Foreskin keratinocyte (primary cell): ENCODE measurements at places on chromosomes 16 and 17. TPM values are rescaled to one million over a fixed set of nuclear protein-coding genes. Genes with fewer than 3 reads are reported as not detected.
A peak's percentile ranks its signal among the peaks of the same experiment; 100 is the strongest.

- no peak for DNase-seq
Measured at GRCh38 chr16:24228514-24228913, 27.6 kb upstream of the CACNG3 start.

DNA sequence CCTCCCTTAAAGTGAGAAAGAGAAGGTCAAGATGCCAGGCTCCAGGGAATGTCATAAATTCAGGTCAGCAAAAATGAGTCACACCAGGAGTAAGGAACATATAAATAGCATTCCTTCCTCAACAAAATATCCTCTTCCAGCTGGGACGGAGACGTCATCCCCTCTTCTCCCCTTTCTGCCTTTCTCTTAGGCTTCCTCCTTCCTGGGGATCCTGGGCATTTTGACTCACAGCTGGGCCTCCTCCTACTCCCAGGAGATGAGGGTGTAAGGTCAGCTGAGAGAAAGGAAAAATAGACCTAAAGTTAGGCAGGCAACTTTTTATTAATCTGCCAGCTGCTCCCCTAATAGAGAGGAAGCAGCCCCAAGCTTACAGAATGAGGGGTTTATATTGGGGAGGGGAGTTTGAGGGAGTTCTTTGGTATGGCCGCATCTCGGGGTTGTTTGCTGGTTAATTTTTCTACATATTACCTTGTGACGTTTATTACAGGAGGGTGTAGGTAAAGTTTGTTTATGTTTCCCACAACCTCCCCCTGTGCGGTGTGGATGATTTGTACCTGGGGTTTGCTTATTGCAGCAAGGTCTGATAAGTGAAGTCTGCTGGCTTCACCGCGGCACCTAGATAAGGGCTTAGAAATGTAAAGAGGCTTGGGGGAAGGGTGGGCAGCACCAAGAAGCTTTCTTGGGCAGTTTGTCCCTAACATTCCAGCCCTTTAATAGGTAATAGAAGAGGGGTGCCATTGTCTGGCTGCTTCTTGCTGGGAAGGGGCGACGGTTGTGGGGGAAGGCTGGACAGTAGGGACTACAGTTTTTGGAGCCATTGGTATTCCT lies 7.1 kb upstream of the ZNF747 start:
- DNase-seq = peak; percentile 28

DNA sequence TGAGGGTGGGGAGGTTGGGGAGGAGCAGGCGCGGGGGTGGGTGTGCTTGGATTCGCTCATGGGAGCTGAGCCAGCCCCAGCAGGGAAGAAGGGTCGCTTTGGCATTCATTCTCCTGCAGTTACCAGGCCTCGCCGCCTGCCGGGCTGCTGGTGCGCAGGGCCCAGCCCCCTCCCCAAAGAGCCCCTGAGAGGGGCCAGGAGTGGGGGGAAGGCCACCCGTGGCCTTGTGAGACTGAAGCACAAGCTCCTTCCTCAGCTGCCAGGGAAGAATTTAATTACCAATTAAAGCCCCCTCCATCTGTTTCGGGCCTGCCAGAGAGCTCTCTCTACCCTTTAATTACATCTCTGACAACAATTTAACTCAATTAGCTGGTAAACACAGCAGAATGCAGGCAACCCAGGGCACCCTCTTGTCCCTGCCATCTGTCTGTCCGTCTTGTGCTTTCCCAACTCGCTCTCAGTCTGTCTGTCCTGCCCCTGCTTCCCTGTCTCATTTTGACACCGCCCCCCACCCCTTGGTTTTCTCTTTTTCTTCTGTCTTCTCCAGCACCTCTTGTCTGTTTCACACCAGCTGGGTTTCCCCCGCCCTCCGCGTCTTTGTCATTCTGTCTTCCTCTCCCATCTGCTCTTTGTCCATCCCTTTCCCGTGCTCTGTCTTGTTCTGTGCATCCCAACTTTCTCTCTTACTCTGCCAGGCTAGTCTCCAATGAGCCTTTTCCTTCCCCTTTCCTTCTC lies 32.7 kb downstream of the CDK5RAP3 start:
- DNase-seq = no peak

DNA sequence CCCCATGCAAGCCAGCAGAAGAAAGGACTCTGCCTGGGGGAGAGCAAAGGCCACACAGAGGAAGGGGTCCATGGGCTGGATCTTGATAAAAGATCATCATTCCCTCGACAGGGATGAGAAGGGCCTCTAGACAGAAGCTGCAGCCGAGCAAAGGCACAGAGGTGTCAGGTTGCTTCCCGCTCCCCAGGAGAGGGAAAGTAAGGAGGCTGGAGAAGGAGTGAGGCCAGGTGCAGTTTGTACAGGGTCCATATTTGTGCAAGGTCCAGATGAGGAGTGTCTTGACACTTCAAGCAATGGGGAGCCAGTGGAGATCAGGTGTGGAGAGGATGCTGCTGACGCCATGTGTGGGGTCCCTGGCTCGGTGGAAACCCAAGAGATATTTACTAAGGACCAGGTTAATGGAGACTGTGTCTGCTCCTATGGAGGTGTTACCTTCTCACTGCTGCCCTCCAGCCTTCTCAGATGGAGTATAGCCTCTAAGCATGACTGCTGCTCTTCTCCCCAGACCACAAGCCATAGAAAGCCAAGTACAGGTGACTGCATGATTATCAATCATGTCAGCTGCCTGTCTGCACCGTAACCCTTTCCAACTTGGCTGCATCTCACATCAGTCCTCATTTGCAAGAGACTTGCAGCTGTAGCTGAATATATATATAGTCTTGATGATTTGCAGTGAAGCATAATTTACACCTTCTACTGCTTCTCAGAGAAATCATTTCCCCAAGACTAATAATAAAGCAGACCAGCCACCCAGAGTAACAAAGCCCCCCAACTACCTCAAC lies 21.1 kb downstream of the GAS7 start:
- DNase-seq = no peak

DNA sequence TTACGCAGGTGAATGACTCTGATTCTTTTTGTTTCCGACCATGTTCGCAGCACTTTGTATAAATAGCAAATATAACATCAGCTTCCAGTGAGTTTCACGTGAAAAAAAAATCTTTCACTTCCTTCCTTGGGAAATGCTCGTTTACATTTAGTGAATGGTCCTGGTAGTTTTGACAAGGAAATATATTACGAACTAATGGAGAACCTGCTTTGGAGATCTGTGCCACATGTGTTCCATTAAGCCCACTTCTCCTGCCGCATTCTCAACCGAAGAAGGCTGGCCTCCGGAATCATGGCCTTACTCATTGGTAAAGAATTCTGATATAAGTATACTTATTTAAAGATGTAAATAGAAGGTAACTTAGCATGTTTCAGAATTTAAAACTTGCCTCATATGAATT lies 3.6 kb downstream of the CRAMP1 start:
- DNase-seq = no peak

DNA sequence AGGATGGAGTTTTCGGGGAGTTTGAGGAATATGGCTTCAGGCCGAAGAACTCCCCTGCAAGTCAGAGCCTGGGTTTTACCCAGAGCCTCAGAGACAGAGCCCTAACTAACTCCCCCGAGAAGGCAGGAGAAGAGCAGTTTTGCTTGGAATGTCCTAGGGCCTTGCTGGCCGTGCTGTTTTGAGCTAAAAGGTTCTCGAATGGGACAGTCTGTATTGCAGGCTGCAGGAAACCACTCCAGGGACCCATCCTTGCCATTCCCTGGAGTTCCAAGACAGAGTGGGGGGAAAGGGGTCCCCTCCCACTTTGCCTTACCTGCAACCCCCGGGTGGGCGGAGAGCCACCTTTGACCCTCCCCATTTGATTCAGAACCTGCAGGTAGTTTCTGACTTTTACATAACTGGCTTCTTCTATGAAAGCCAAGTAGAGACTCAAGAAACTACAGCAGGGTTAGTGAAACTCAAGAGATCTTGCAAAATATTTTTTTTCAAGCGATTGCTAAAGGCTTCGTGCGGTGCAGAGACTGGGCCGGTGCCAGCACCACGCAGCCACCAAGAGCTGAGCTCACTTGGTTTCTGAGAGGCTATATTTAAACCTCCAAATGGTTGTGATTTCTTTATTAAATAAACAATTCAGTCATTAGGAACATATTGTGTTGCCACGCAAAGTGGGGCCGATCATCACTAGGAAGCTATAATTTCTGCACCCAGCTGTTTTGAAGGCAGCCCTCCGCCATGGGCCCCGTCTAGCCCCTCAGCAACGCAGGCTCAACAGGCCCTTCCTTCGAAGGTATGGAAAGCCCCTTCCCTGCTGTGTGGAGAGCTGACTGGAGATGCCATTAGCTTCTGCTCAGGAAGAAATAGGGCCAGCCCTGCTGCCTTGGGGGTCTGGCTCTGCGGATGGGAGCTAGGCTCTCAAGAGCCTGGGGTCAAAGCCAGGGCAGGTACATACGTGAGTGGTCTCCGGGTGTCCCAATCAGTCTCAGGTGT lies 223.0 kb downstream of the NTN1 start:
- DNase-seq = no peak

- no peak for DNase-seq
Measured at GRCh38 chr17:68302066-68302564, 10.8 kb downstream of the ARSG start.

DNA sequence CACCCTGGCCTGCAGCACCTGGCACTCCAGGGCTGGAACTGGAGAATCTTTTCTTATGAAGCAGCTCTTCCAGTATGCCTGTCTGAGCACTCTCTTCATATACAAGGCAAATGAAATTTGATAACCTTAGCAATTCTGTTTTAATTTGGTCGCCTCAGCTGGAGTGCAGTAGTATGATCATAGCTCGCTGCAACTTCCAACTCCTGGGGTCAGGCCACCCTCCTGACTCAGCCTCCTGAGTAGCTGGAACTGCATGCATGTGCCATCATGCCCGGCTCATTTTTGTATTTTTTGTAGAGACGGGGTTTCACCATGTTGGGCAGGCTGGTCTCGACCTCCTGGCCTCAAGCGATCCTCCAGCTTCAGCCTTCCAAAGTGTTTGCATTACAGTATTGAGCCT lies 140.8 kb upstream of the CHMP6 start:
- no peak for DNase-seq

DNA sequence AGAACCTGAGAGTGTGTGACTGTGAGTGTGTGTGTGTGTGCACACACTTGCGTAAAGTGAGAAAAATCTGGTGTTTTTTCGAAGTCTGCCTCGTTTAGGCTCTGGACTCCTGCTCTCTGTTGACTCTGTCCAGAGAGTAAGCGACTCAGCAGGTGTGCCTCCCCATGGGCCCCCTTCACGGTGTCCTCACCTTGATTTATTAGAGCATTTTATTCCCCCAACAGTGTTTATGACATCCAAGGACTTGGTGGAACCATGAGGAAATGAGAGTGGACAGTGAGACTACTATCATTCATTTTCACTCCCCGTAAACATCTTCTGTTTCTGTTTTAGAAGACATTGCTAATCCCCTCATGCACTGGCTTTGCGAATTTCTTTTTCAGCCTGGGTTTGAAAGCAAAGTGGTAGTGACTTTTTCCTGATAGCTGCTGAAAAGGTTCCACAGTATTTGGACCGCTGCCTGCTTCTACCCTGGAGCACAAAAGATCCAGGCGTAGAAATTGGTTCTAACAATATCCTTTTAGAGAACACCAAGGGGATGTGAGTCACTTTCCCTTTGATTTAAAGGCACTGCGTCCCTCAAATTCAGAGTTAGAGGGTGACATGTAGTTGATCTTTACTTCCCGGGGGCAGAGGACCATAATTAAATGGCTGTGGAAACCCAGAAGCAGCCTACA lies 218.2 kb downstream of the WWOX start:
- DNase-seq = no peak

DNA sequence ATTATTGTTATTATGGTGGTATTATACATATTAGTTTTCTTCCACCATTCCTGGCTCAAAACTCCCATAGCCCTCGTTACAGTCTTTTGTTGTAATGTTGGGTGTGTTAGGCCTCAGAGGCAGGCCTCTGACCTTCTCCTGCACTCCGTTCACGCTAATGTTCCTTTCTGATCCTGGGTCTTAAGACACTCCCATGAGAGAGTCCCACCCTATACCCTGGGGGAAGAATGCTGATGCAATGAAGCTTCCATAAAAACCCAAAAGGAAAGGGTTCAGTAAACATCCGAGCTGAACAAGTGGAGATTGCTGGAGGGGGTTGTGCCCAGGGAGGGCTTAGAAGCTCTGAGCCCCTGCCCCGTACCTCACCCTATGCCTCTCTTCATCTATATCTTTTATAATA lies 141.3 kb upstream of the NETO2 start:
- DNase-seq = peak; percentile 29

- DNase-seq = no peak
Measured at GRCh38 chr16:46658925-46659324, 30.1 kb downstream of the VPS35 start.

GRCh38 chr16:4096509-4096908 lies 19.7 kb downstream of the ADCY9 start:
- no peak for DNase-seq

- no peak for DNase-seq
Measured at GRCh38 chr16:71373073-71373472, 14.6 kb downstream of the CALB2 start.

Gene CCL8
- not detected in 2 replicates for polyA plus RNA-seq

Gene MFSD11
- 9.1 and 10.1 TPM in 2 replicates for polyA plus RNA-seq

Gene KRTAP16-1
- polyA plus RNA-seq = not detected in 2 replicates

Gene SDK2
- 0.84 and 0.93 TPM in 2 replicates for polyA plus RNA-seq

Gene CHST4
- 0.08 TPM in 1 of 2 replicates, not detected in the other for polyA plus RNA-seq
